ENCODE measurements at places on chromosomes 5 and 9. TPM values are rescaled to one million over a fixed set of nuclear protein-coding genes. Genes with fewer than 3 reads are reported as not detected.

The CYSRT1 gene
- not detected for total RNA-seq

The PCDHGB1 gene
- total RNA-seq = 7.8 TPM

The CD72 gene
- 0.59 TPM for total RNA-seq

The PCDHA9 gene
- not detected for total RNA-seq

The CSF2 gene
- total RNA-seq = not detected

The HAVCR2 gene
- total RNA-seq = 2.6 TPM

DNA sequence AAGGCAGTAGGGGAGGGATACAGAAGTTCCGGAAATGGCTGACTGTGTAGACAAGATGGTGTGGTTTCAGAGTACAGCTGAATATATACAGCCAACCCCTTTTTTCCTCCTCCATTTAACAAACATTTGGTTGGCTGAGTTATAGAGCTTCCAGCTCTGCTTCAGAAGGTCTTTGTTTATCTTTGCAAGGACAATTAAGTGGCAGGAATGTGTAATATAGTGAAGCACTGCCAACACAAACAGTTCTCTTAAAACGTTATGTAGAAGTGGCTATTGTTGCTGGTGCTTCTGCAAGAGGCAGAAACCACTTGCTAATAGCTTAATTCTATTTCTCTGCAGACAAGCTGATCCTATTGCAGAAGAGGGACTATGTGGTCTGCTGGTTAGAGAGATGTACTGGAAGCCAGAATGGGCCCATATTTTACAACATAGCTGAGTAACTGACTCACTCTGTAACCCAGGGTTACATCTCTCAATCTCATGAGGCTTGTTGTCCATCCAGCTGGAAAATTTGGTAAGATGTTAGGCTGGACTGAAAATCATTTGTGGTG lies 62.7 kb upstream of the OSMR start:
- no peak for DNase-seq

GRCh38 chr9:100104314-100104713 lies 5.3 kb downstream of the INVS start:
- DNase-seq = no peak

Measured in Right ventricle myocardium superior (tissue), 1 donor.